Caudate nucleus (tissue), 63 donors: ENCODE measurements at places on chromosomes 6 and 20.

DNA sequence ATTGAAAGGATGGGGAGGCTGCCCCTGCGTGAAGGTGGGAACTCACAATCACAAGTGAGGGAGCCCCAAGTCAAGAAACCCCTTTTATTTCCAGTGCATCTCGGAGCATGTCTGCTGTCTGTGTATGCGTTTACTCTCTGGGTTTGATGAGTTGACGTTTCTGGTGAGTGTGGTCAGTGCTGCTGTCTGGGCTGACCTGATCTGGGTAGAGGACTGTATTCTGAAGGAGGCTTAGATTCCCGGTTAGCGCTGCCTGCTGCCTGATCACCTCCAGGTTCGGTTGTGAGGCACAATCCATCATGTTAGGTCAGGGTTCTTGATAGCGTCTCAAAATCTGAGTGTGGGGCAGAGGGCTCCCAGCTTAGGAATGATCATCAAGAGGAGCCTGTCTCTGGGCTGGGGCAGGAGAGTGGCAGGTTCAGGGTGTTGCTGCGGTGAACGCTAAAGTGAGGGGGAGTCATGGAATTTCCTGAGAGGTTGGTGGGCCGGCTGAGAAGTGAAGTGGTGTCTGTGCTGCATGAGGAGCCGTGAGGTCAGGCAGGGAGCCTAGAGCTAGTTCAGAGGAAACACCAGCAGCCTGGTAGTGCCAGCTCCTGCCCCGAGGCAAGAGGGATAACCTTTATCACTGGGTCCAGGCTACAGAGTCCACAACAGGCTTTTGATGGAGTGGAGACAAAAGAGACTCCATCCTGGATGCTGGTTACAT lies 225.3 kb upstream of the CST7 start:
- no peak for DNase-seq

- no peak for DNase-seq
Measured at GRCh38 chr20:23042270-23042669, 7.2 kb downstream of the SSTR4 start.

DNA sequence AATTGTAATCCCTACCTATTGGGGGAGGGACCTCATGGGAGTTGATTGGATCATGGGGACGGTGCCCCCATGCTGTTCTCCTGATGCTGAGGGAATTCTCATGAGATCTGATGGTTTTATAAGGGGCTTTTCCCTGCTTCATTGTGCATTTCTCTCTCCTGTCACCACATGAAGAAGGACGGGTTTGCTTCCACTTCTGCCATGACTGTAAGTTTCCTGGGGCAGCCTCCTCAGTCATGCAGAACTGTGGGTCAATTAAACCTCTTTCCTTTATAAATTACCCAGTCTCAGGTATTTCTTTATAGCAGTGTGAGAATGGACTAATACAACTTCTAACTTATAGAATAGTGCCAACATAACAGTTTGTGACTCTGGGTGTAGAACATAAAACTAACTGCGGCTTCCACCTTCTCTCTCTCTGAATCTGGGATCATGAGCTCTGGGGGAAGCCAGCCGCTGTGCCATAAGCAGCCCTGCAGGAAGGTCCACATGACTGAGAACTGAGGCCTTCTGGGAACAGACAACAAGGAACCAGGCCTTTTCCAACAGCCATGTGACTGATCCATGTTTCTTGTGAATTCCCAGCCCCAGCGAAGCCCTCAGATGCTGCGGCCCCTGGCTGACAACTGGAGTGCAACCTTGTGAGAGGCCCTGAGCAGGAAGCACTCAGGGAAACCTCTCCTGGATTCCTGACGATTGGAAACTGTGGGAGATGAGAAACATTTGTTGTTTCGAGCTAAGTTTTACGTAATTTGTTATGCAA lies 3.4 kb upstream of the HLA-A start:
- no peak for DNase-seq

DNA sequence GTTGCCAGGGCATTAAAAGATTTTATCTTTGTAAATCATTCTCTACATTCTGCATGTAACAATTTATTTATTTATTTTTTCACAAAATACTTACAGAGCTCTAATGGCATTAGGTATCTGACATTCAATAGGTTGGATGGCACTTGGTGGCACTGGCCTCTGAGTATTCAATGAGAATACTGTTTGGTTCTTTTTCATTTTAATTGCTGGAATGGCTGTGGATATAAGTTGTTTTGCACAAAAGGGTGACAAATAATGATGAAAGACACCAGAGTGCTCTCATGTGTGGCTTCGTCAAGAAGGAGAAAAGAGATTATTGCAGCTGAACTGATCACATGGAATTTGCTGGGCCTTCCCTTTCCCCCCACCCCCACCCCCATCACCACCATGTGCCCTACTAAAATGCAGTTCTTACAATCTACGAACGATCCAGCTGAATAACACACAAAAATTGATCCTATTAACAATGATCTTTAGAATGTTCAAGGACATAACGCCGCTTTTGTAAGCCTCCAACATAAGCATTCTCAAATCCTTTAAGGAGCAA lies 195.2 kb upstream of the POU3F2 start:
- DNase-seq = no peak

DNA sequence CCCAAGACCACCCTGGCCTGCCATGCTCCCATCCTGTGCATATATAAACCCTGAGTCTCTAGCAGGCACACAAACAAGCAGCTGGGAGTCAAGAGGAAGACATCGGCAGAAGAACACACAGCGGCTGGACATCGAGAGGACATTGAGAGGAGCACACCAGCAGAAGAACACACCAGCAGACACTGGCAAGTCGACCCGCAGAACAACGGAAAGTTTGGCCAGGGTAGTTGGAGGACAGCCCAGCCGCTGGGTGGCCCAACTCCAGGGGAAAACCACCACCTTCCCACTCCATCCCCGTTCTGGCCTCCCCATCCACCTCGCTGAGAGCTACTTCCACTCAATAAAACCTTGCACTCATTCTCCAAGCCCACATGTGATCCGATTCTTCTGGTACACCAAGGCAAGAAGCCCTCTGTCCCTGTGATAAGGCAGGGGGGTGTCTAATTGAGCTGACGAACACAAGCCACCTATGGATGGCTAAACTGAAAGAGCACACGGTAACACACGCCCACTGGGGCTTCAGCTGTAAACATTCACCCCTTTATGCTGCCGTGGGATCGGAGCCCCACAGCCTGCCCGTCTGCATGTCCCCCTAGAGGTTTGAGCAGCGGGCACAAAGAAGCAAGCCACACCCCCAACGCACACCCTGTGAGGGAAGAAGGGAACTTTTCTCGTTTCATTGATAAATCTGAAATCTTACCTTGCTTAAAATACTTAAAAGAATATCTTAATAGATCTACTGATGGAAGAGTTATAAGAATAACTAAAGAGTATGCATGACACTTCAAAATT lies 13.8 kb downstream of the TMX4 start:
- no peak for DNase-seq

DNA sequence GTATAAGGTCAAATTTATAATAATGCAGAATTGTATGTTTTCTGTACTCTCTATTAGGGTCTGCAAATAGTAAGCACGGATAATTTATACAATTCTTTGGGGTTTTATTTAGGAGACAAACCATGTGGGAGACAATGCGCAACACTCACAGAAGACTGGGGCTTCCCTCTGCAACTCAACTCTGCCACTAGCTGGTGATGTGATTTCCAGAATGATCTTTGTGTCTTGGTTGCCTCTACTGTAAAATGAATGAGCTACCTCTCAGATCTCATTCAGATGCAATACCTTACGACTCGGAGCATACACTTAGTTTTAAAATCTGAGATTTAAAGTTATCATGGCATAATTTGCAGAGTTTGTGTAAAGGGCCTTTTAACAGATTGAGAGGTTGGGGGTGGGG lies 6.4 kb downstream of the MAN1A1 start:
- no peak for DNase-seq

- DNase-seq = peak; percentile 30
Measured at GRCh38 chr20:37356387-37356786, 10.4 kb downstream of the SRC start.

DNA sequence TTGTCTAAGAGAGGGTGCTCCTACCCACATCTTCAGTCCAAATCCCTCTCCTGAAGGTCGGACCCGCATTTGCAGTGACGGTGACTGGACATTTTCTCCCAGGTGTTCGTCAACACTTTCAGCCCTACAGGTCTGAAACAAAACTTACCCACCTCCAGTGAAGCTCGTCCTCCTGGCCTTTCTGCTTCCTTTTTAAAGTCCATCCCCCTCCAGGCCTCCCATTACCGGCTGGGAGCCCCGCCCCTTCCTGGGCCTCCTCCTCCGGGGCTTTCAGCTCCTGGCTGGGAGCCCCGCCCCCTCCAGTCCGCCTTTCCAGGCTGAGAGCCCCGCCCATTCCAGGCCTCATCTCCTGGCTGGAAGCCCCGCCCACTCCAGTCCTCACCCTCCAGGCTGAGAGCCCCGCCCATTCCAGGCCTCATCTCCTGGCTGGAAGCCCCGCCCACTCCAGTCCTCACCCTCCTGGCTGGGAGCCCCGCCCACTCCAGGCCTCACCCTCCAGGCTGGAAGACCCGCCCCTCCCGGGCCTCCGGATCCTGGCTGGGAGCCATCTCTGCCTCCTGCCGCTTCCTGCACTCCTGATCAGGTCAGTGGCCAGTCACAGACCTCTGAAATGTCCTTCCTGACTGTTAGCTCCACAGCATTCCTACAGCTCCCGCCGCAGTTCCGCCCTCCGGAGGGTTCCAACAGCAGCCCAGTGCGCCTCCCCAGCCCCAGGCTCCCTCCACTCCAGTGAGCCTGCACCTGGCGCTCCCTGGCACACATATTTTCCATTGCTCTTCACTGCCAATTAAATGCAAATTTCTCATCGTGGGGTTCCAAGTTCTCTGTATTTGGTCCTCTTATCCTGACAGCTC lies 98.5 kb downstream of the LY86 start:
- DNase-seq = peak; percentile 9

GRCh38 chr6:159899994-159900745 lies 9.4 kb downstream of the MAS1 start:
- DNase-seq = no peak

DNA sequence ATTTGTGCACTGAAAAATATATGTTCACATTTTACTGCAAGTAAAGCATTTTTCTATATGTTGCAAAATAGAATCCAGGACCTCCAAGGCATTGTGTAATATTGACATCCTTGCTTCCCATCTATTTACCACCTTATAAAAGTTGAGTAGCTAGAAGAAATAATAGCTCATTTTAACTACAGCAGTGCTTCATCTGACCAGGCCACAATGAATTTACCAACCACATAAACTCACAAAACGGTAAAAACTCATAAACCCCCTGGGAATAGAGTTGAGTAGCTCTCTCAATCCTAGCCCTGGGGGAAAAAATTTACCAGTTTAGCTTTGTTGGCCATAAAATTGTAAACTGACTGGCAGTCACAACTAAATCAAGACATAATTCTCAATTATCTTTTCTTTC lies 3.9 kb downstream of the ATXN1 start:
- DNase-seq = no peak

DNA sequence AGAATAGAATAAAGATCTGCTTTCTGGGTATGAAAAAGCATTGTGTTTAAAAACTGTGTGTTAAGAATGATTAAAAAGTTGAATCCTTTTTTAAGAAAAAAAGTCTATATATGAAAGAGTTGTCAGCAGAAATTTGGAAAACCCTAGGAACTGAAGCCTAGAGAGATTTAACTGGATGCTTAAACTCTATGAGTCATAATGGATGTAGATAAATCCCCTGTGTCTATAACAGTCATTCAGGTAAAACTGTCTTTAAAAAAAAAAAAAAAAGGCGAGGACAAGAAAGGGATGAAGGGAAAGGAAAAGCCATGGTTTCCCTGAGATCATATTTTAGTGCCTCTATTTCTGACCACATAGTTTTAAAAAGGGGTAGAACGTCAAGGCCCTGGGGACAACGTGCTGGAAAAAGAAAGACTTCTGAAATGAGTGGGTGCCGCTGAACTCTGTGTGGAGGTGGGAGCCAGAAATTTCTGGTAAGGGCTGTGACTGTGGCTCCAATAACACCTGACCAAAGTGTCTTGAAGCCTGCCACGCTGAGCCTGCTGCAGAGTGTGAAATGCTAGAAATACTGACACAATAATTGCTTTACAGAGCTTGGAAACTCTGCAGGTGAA lies 302.6 kb upstream of the ARID1B start:
- DNase-seq = peak; percentile 33

GRCh38 chr6:90303039-90303438 lies 6.4 kb upstream of the BACH2 start:
- DNase-seq = no peak

GRCh38 chr6:169930799-169931198 lies 179.4 kb downstream of the ERMARD start:
- no peak for DNase-seq

DNA sequence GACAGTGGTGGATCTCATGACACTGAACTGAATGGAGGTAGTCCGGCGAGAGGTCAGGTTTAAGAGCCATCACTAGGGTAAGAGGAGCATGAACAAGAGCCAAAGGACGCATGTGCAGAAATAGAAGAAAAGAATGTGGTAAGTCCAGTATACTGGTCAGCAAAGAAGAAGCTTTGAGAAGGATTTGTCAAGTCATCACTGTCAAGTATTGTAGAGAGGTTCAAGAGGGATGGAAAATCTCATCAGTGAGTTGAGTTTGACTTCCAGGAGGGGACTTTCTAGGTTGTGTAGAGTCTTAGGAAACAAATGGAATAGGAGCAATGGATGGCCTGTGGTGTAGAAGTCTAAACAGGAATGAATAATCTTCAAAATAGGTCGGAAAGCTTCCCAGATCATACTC lies 161.8 kb downstream of the BTBD3 start:
- no peak for DNase-seq

- DNase-seq = no peak
Measured at GRCh38 chr6:36160147-36160760, 29.9 kb downstream of the MAPK13 start.

GRCh38 chr6:35419417-35419816 lies 32.7 kb upstream of the FANCE start:
- DNase-seq = no peak

DNA sequence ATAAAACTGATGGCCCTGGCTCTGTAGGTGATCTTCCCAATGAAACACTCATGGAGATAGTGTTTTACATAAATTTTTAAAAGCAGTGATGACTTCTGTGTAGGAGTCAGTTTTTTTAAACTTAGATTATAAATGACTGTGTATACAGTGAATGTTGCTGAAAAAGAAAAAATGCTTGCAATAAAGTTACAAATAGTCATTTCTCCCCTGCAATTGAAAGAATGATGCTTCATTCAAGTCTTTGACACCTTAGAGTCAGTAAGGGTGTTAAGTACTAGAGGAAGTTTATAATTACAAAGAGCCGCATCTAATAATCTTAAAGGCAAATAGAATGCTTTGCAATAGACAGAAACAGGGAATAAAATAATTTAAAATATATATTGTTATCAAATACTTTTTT lies 27.6 kb downstream of the ZNF292 start:
- DNase-seq = no peak

- DNase-seq = peak; percentile 39
Measured at GRCh38 chr6:157240059-157240959, 83.0 kb downstream of the TMEM242 start.

GRCh38 chr6:137740967-137741761 lies 125.9 kb upstream of the TNFAIP3 start:
- no peak for DNase-seq
